ENCODE measurements at places on chromosomes 4 and X.

DNA sequence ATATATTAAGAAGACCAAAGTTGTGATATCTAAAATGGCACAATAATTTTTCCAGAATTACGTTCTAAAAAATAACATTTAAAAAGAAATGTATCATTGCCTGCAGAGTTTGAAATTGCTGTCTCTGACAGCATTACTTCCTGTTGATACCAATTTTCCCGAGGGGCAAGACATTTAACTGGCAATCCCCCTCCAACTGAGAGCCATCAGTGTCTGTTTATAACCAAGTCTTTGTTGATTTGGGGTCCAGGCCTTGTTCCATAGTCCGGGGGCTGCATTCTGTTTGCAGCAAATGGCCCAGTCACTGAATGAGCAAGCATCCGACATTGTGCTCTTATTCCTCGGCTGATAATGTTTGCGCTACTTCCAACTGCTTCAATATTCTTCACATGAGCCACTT lies 231.5 kb downstream of the NAF1 start:
- no peak for DNase-seq

DNA sequence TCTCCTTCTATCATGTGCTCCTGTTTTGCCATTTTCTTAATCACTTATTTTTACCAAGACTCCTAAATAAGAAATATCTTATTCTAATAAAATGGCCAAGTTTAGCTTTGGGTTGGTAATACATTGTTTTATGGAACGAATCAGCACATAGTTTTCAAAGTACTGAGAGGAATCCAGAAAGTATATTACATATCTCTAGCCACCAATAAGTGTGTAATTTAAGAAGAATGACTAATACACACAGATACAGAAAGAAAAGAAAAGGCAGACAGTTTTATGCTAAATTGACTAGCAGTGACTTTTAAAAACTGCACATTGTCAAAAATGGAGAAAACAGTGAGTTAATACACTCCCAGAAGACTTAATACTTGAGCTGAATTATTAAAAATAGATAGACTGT lies 167.0 kb upstream of the IL15 start:
- DNase-seq = no peak

DNA sequence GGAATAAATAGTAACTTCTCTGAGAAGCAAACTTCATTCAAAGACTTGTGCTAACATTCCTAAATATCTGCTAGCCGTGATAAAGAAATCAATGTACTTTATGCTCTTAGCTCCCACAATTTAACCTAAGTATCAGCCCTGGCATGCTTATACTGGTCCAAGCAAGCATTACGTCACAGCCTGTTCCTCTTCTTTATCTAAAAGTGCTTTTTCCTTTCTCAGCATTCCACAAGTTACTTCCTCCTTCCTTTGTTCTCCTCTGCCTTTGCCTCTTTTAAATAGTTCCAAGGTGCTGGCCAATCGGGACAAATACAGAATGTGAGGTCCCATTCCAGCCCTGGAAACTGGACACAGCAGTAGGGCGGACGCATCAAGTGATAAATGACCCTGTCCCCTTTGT lies 249.6 kb downstream of the DHRSX start:
- DNase-seq = no peak

DNA sequence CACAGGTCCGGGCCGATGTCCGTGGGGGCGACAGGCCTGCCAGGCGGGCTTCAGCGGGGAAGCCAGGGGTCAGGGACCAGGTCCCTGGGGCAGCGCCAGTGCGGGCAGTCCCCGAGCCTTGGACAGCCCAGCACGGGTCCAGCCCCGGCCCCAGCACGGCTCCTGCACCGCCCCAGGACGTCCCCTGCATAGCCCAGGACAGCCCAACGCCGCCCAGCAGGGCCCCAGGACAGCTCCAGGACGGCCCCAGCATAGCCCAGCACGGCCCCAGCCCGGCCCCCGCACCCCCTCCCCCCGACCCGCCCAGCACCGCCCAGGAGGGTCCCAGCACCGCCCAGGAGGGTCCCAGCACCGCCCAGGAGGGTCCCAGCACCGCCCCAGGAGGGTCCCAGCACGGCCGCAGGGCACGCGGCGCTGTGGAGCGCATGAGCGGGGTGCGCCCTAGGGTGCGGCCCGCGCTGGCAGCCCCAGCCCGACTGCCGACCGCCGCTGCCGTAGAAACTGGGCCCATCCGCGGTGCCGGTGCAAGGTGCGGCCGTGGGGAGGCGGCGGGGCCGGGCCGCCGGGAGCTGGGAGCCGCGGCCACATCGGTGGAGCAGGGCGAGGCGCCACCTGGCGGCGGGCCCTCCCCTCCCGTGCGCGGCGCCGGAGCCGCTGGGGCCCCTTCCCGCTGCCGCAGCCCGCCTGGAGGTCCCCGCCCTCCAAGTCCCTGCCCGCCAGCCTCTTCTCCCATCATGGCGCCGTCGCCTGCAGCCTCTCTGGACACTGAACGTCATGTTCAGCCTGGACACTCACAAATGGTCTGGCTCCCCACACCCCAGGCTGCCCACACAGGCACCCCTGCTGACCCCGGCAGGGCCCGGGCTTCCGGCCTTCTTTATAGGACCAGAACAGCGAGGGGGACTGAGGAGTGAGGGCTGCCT lies 106.8 kb upstream of the NKX1-1 start:
- DNase-seq = peak; percentile 26

GRCh38 chrX:49878128-49878833 lies 1.0 kb upstream of the USP27X start:
- DNase-seq = no peak

- DNase-seq = no peak
Observed at GRCh38 chrX:73823473-73824004, 260.5 kb downstream of the CHIC1 start.

DNA sequence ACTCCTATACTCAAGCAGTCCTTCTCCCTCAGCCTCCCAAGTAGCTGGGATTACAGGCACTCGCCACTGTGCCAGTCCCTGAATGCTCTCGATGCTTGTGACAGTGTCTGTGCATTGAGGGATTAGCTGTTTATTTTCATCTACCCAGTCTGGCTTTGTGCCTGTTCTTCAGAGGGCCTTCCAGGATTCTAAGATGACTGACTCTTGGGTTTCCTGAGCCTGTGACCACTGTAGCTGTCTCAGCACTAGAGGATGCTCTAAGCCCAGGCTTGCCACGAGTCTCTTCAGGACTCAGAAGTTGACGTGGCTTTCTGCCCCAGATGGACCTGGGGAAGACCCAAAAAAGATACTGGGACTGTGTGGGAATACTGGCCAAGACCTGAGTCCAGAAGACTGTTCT lies 201.4 kb downstream of the ARHGAP10 start:
- no peak for DNase-seq

Data from stimulated activated CD4-positive, alpha-beta T cell treated with anti-CD3 and anti-CD28 coated beads, Interleukin-15, amount 100 ng/mL, for 1 hour (primary cell).